ENCODE measurements at places on chromosomes 1 and 21.

GRCh38 chr1:26191739-26192138 is 1.3 kb downstream of the CATSPER4 start:
- DNase-seq = no peak

- no peak for DNase-seq
Measured at GRCh38 chr21:34814529-34814951, 145.7 kb downstream of the CLIC6 start.

GRCh38 chr1:71687376-71687775 is 595.0 kb downstream of the NEGR1 start:
- no peak for DNase-seq

DNA sequence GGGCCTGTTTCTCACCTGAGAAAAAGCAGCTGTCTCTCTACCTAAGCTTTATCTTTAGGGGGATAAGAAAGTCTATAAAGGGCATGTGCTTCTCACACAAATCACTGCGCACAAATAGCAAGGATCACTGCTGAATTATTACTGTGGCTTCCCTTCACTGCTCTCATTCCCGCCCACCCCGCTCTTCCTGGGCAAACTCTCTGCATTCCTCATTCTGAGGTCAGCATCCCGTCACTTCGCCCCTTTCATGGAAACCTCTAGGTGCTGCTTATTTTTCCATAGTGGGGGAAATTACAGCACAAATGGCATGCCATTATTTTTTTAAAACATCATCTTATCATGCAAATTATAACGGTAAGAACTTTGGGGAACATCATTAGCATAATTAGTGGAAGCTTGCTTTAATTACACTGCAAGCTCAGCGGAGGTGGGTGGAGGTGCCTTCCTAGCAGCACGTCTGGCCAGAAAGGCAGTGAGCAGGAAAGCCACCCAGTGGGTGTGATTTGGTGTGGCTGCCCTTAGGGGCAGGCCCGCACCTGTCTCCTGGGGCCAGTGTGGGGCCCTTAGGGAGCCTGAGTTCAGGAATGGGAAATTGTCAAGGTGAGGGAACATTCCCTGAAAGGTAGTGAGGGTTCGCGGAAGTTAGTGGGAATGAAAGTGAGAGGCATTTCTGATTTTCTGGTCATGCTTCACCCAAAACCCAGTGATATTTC is 105.9 kb downstream of the LAMC2 start:
- DNase-seq = peak; percentile 58

DNA sequence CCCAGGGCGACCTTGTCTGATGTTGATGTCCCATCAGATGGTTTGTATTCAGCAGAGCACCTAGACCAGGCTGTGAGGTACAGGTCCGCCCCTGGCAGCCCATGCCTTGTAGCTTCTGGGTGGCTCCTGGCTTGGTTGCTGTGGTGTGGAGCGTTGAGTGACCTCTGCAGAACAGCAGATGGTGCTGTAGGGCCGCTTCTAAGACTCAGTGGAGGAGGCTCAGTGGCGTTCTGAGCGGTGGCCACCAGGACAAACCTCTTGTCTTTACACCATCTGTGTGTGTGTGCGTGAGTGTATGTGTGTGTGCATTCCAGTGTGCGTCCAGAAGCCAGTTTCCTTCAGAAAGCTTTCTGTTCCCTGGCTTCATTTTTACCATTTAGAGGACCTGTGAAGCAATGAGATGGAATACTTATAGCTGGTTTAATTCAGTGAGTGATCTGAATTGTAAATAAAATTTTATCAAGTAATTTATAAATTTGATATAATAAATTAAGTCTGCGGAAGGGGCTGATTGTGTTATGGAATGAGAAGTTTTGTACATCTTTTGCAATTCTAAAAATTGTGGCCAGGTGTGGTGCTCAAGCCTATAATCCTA is 66.1 kb downstream of the ADARB1 start:
- peak; percentile 81 for DNase-seq

DNA sequence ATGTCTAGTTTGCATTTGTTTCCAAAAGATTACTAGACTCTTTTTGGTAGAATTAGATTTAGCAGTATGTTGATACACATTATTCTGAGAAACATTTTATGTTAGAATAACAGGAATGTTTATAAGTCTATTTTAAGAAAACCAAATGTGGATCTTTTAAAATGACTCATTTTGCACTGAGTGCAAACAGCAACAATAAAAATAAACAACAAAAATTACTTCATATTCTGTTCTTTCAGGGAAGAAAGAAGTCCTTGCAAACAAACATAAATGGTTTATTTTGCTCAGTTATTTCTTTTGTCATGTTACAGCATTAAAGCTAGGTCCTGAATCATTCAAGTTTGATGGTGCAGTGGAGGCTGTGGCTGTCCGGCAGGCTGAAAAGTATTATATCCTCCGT is 106.8 kb upstream of the TENT5C start:
- no peak for DNase-seq

- DNase-seq = peak; percentile 83
Measured at GRCh38 chr1:225508538-225509375, 80.9 kb upstream of the LBR start.

- DNase-seq = peak; percentile 84
Measured at GRCh38 chr1:39183503-39184353, 20.8 kb upstream of the MACF1 start.

- DNase-seq = no peak
Measured at GRCh38 chr1:175402336-175402735, 209.8 kb upstream of the KIAA0040 start.

DNA sequence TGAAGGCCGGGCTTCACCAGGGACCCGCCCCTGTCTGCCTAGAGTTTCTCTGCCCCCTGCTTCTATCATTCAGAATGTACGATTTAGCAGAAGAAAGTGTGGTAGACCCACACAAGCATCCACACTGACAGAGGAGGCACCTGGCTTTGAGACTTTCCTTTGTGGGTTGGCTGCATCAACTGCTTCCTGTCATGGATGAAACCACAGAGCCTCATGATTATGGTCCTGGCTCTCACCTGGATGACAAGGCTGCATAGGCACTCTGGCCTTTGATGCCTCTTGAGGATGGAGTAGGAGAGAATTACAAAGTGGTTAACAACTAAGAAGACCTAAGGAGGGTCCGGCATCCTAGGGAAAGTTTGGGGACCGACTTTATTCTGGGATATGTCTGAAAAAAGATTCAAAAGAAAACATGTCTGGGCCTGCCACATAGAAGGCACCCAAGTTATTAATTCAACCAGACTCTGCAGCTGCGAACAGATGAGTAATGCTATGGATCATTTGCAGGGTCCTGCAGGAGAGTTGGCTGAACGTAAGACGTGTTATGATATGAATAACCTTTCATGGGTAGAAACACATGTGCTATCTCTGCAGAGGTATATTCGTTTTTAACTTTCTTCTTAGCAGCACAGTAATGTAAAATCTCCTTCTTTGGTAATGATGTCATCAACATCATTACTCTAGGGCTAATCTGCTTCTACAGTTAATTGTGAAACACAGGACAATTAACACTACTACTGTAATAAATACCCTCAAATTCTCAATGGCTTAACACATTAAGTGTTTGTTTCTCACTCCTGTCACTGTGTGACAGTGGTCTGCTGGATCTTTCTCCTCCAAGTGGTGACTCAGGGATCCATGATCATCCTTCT is 136.2 kb downstream of the SLC35F3 start:
- no peak for DNase-seq

DNA sequence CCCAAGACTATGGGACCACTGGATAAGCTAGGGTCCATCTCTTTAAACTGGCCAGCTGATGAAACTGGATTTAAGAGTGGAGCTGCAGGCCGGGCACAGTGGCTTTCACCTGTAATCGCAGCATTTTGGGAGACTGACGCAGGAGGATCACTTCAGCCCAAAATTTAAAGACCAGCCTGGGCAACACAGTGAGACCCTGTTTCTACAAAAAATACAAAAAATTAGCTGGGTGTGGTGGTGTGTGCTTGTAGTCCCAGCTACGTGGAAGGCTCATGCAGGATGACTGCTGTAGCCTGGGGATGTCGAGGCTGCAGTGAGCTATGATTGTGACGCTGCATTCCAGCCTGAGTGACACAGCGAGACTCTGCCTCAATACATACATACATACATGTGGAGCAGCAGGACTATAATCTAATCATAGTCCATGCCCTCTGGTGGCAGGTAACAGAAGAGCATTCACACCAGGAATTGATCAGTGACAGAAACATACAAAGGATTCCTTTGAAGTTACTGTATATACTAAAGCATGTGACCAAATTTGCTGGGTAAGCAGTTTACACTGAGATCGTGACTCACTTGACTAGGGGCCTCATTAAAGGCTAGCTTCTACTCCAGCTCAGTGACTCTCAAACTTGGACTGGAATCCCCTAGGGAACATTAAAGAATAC is 101.5 kb upstream of the SLFNL1 start:
- DNase-seq = peak; percentile 76

- no peak for DNase-seq
Measured at GRCh38 chr1:79595931-79596330, 589.4 kb upstream of the ADGRL4 start.

GRCh38 chr1:119449971-119450370 is 35.0 kb downstream of the HSD3B2 start:
- no peak for DNase-seq

DNA sequence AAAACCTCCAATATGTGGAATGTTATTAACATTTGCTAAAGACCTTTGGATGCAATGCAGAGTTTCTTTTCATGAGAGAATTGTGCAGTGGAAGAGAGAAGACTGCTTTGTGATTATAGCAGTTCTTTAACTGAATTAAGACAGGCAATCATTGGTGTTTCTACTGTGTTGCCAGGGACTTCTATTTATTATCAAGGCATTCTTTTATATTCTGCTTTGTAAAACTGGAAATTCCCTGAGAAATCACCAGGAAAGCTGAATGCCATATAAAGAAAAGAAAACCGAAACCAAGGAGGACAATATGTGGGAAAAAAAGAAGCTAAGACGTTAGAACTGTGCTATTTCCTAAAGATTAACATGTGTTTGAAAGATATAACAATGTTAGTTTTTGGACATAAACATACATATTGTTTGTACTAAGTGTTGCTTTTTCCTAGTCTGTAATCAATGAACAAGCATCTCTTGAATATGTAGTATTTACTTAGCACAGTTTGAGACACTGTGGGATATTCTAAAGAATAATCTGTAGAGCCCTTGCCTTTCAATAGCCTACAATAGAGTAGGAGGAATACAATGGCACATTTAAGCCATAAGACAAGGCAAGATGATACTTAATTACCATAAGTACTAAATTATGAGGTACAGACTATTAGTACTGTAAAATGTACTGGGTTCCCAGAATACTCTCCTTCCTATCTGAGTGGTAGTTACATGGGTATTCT is 47.1 kb downstream of the EXTL2 start:
- DNase-seq = no peak

DNA sequence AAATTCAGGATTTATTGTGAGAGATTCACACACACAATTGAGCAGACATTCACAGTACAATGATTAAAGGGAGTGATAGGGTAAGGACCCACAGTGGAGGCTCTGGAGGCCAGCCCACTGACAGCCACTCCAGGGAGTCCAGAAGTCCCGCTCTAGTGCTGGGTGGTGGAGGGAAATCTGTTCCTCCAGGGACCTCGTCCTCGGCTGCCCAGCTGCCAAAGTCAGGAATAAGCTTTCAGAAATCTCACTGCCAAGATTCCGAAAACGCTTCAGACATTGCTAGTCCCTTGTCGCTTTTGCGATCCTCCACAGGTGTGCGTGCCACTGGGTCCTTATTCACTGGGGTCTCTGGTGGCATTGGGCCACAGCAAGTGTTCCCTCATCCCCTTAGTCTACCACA is 2.3 kb downstream of the MX1 start:
- no peak for DNase-seq

- DNase-seq = peak; percentile 88
Measured at GRCh38 chr1:32400876-32401631, 6.8 kb upstream of the BSDC1 start.

DNA sequence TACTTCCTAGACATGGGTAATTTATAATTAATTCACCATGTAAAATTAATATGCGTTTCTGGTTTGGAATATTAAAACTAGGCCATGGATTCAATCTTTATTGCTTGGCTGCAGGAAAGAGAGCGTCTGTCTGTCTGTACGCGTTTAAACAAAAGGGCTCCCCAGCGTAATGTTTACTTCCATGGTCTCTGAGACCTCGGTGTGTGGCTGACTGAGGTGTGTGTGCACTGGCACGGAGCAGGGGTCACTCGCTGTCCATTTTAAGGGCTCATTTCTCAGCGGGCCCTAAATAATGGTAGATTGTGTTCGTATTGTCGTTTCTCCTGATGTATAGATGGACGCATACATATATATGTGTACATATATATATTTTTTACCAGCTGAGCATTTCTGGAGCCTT is 119.6 kb downstream of the ATG4C start:
- no peak for DNase-seq

GRCh38 chr1:168960114-168960513 is 146.4 kb upstream of the ATP1B1 start:
- no peak for DNase-seq

DNA sequence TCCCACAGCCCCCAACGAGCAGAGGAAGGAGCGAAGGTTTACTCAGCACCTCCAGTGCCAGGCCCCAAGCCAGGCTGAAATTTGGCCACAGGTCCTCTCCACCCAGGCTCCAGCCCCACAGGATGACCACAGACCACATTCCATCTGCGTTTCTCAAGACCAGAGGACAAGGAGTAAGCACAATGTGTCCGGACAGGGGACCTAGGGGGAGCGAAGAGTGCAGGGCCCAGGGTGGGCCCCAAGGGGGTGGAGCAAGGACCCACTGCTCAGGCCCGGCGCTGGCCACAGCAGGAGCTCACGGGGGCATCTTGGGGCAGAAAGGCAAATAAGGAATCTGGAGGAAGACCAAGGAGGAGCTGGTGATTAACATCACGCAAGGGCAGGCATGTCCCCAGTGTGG is 100.5 kb downstream of the NPHP4 start:
- no peak for DNase-seq

DNA sequence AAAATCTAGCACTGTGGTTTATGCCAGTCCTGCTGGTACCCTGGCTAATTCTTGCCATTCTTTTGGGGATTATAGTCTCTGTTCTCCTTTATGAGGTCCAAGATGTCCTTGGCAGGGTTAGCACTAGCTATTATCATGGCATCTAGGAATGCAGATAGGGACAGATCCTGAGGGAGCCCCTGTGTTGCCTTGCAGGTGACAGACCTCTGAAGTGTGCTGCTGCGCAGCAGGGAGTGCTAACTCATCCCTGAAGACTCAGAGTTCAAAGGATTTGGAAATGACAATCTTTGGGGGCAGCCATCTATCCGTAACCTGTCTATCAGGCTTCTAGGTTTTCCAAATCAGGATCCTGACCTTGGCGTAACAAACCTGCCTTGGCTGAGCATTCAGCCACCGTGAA is 16.3 kb downstream of the ZFYVE9 start:
- DNase-seq = no peak

- no peak for DNase-seq
Measured at GRCh38 chr1:61640531-61641530, 84.1 kb downstream of the TM2D1 start.

DNA sequence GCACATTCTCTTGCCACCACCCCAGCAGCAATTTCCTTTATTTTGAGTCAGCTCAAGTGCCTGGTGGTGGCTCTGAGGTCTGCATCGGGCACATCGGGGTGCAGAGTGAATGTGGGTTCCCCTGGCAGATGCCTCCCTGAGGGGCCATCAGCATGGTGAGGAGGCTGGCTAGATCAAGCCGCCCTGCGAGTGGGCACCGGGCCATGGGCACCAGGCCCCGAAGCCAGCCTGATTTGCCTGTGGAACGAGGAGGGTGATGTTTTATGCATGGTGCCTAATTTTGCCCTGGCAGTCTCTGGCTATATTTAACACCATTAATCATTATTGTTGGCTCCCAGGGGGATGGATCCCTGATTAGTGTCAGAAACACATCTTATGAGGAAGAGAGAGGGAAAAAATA is 36.3 kb downstream of the ACTL8 start:
- no peak for DNase-seq

Data from urothelium cell line (cell line).